ENCODE measurements at places on chromosomes 7 and 10.

DNA sequence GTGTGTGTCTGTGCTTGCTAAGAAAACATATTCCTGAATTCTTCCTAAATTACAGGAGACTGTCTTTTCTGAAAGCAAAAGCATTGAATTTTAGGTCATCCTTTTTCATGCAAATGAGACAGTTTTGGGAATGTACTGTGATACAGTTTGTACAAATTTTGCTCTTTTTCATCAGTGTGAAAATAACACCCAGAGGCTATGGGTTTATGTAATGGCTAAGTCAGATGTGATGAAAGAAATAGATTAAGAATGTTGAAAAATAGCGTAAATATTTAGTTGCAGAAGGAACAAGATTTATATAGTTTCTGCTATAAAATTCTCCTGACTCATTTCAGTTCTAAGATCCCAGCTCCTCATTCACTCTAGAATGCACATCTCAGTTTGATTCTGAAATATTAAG lies 24.6 kb downstream of the POM121L12 start:
- DNase-seq, result no peak

GRCh38 chr10:10432296-10433035 lies 585.2 kb upstream of the CELF2 start:
- DNase-seq, result no peak

- no peak for DNase-seq
These were observed 118.2 kb downstream of the ANK3 start for GRCh38 chr10:60271319-60272040.

GRCh38 chr7:140605337-140605736 lies 35.3 kb downstream of the DENND2A start:
- DNase-seq, result no peak

DNA sequence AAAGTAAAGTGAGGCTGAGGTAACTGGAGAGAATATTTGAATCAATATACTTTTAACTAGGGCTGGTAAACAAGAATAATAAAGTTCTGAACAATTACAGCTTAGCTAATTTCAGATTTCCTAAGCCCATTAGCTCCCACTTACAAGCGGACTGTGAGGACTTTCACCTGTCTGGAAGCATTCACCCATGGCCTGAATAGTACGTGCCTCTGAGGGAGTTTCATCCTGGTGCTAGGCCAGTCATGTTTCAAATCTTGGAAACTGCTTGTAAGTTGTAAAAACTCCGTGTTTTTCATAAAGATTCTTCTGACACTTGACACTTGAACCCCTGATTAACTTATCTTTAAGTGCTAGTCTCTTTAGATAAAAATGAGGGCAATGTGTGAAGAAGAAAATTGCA lies 975.2 kb upstream of the GHITM start:
- no peak for DNase-seq

Measured in activated CD4-positive, alpha-beta T cell treated with anti-CD3 and anti-CD28 coated beads for 48 hours (primary cell).